ENCODE measurements at places on chromosomes 12 and 14.

GRCh38 chr14:33611405-33612196, 339.3 kb downstream of the EGLN3 start:
- DNase-seq = no peak

GRCh38 chr12:121218588-121219352, 8.8 kb downstream of the P2RX4 start:
- DNase-seq = no peak

- DNase-seq = no peak
Observed at GRCh38 chr12:6177642-6178358, 22.4 kb upstream of the CD9 start.

DNA sequence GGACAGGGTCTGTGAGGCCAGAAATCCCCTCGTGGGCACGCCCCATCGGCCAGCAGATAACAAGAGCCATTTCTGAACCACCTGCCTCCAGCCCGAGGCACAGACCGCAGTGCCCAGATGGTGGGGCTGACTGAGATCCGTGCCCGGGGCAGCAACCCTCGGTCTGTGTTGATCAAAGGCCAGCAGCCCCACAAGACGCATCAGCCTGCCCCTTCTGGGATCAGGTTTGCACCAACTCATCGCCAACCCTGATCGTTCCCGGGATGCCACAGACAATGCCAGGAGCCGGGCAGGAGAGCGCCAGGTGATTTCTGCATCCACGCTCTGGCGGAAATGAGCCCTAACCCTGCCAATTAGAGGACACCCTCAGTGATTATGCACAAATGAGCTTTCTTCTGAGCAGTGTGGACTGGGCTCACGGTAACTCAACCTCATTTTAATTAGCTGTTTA, 64.5 kb downstream of the TESC start:
- no peak for DNase-seq

DNA sequence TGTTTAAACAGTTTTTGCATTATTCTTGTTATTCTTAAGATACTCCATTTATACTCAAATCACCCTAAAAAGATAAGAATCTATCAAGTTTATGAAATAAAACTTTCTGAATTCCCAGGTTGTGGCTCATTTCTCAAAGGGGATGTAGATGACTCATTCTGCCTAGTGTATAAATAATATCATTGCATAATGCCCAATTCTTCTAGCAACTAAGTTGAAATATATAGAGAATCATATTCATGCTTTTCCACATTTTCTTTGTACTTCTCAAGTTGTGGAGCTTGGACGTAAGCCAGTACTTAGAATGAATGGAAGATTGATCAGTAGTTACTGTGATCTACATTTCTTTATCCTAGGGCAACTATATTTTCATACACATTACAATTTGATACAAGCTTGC, 201.1 kb downstream of the PPFIA2 start:
- DNase-seq = no peak

- no peak for DNase-seq
Observed at GRCh38 chr12:111842556-111843396, 748 bp downstream of the MAPKAPK5 start.

GRCh38 chr12:92111256-92111655, 34.4 kb downstream of the BTG1 start:
- no peak for DNase-seq

GRCh38 chr12:51442324-51442723, 17.7 kb downstream of the SLC4A8 start:
- DNase-seq = no peak

DNA sequence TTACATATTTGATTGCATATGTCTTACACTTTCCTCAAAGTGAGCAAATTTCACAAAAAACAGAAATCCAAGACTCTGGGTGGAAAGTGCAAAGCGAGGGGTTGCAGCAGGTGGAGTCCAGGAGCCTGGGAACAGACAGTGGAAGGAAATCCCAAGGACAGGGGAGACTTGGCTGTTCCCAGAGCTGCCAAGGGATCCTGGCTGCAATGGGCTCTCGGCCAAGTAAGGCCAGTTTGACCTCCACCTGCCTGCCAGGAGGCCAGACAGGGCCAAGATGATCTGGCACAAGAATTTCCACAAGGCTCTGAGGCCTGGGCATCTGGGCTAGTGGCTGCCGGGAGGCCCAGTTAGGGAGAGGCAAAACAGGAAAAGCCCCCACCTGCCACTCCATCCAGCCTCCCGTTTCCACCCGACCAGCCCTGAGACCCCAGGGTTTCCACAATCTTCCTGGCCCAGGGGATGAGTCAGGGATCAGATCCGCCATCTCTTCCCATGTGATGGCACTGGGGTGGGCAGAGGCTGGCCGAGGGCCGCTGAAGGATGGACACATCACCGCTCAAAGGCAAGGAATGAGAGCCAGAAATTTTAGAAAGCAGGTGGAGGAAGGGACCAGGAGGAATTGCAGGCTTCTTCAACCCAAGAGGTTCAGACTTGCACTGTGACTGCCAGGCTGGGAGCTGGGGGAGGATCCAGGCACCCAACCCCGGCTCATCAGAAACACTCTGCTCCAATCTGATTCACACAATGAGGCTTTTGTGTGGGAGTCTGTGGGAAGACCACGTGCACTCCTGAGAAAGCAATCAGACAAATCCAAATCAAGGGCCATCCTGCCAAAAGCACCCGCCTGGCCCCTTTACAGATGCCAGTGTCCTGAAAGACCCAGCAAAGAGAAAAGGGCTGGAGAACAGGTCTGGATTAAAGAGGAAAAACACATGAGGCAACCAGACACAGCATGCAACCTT, 16.3 kb downstream of the SCARB1 start:
- no peak for DNase-seq

- no peak for DNase-seq
Observed at GRCh38 chr14:103055695-103056094, 1.7 kb downstream of the CDC42BPB start.

DNA sequence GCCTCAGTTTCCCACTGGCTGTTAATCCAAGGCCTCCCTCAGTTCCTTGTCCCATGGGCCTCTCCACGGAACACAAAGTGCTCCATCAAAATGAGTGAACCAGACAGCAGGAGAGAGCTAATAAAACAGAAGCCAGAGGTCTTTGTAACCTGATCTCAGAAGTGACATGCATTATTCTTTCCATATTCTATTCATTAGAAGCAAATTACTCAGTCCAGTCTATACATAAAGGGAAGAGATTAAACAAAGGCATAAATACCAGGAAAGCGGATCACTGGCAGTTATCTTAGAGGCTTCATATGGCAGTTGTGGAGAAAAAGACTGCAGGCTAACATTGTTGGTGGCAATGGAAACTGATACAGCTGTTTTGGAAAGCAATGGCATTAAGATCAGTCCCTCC, 170.6 kb upstream of the GARIN6 start:
- DNase-seq = no peak

GRCh38 chr14:38255408-38255672, 553 bp downstream of the CLEC14A start:
- no peak for DNase-seq

- no peak for DNase-seq
Observed at GRCh38 chr14:44339231-44339630, 167.9 kb downstream of the FSCB start.

DNA sequence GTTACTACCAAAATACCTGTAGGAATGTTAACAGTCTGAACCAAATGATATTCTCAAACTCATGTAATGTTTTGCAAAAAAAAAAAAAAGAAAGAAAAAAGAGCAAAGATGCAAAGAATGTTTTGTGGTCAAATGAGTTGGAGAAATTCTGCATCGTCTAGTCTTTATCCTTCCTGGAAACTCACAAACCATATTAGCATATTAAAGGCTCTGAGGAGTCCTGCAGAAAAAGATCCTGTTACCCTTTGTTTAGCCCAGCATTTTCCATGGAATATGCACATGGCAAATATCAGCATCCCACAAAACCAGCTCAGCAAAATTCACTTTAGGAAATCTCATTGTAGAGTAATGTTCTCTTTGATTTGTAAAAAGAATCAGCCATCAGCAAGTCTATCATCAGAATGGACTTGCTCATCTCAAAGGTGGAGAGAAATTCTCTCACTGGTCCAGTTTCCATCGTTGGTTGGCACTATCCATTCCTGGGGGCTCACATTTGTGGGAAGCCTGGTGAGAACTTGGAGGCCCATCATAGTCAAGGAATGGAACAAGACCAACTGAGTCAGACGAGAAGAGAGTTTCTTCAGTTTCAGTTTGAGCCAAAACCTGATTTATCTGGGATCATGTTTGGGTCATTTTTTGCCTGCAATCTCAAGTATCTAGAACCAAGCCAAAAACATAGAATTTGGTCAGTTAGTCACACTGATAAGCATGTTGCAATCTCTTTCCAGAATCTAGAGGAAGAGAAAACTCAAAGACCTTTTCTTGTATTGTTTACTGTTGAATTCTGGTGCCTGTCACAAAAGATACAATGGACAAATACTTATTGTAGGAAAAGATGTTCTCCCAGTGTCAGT, 129.8 kb downstream of the TBX5 start:
- DNase-seq = peak; percentile 36

GRCh38 chr12:28235015-28235414, 44.8 kb downstream of the CCDC91 start:
- DNase-seq = no peak

GRCh38 chr12:120262852-120263747, 2.4 kb downstream of the PXN start:
- DNase-seq = no peak

DNA sequence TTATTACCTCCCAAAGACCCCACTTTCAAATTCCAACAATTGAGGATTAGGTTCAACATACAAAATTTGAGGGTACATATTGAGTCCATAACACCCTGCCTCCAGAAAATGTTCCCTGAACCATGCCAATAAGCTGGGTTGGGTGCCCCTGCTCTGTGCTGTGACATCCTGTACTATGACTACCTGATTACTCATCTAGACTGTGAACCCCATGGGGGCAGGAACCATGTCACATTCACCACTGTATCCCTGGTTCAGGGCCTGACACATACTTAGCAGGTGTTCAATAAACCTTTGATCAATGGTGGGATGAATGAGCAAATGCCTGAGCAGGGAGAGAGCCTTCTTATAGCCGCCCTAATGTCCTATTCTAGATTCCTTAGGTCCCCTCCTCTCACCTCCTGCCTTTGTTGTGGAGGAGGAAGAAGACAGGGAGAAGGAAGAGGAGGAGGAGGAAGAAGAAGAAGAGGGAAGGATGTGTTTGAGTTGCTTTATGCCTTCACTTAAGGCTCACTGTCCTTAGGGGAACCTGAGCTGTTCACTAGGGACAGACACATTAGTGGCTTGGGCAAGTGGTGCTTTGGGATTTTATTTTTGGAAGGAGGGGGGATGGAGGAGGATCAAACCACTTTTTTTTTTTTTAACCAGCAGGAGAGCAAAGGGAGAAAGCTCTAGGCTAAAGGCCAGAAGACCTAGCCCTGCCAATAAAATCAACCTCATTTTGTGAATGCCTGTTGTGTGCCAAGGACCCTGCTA, 21.3 kb downstream of the GPR68 start:
- DNase-seq = no peak

DNA sequence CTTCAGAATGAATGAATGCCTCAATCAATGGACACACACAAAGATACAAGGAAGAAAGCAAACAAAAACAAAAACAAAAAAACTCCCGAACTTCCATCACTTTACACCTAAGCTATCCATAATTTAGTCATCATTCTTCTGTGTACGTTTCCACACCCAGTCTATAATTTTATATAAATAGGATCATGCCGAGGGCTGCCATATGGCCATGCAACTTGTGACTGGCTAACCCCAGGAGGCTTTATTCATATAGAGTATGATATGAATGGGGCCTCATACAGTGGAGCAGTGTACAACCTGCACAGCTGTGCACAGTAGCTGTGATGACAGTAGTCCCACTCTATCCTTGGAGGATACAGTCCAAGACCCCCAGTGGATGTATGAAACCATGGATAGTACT, 365.7 kb downstream of the TMEM132D start:
- no peak for DNase-seq

GRCh38 chr12:132359971-132360370, 30.6 kb upstream of the GALNT9 start:
- no peak for DNase-seq
